ENCODE measurements at places on chromosomes 4 and X.

GRCh38 chrX:105463473-105463872 lies 243.0 kb upstream of the TEX13A start:
- DNase-seq: no peak

- DNase-seq: no peak
Measured at GRCh38 chr4:148735432-148736155, 293.4 kb upstream of the NR3C2 start.

DNA sequence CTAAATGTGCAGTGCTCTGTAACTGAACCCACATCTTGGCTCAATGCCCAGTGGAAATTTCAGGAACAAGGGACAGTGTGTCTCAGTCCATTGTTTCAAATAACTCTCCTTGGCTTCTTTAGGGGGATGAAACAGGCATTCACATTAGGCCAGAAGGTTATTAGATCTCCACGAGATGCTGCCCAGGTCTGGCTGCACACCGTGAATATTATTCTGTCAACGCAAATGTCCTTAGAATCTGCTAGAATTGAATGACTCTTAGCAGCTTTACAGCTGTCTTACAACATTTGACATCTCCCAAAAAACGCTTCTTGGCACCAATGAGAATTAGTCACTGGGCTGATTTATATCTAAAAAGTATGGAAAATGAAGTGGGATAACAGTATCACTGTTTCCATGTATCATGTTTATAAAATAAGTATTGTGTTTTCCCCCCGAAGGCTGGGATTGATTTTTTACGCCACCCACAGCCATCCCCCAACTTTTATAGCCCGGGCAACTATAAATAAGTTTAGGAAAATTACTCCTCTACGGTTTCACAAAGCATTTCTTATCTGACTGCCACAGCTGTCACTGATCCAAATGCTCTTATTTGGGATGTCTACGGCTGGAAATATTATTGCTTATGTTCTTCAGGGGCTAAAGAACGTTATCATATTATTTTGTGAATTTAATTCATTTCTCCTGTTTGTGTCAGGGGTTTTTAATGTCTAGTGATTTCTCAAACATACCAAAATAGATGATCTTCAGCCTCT lies 559.7 kb upstream of the FAT1 start:
- no peak for DNase-seq

DNA sequence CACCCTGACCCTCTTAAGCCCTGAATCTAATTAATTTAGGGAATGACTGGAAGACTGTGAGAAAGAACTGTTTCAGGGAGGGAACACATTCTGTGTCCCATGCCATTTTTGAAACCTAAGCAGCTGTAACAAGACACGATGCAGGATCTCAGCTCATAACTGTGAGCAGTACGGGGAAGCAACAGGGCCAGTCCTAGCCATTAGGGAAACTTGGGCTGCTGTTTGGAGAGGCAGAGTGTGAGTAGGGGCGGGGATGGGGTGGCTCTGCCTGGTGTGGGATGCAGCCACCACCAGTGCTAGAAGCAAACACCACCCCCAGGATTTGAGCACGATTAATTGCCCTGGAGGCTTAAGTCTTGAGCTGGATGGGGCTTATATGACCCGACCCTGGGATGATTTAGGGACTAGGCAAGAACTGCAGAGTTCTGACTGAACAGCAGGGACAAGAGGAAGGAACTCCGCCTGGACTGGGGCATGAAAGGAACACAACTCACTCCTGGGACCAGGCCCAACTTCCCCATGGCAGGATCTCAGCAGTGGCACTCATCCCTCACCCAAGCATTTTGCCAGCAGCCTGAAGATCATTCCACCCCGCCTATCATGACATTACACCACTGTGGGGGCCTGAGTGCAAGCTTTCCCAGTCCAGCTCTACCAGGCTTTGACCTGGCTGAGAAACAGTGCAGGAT lies 43.1 kb downstream of the ATRX start:
- no peak for DNase-seq

DNA sequence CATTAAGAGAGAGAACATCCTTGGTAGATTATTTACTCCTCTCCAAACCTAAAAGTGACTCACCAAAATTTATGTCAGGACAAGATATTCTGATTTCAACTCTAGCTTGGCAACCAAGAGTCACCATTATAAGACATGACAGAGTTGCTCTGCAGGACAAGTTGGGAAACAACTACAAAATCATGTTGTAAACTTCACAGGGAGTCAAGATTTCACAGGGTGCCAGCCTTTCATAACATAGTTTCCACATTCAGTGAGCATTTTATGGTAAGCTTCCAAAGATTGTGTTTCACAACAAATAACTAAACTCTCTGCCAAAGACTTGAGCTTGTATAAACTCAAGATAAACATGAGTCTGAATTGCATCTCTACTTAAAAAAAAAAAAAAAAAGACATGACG lies 121.0 kb upstream of the DIAPH2 start:
- DNase-seq: no peak

All from CD8-positive, alpha-beta T cell (primary cell).